ENCODE measurements at places on chromosomes 16 and 17.

- no peak for DNase-seq
Observed at GRCh38 chr16:15464401-15465186, 30.2 kb downstream of the BMERB1 start.

DNA sequence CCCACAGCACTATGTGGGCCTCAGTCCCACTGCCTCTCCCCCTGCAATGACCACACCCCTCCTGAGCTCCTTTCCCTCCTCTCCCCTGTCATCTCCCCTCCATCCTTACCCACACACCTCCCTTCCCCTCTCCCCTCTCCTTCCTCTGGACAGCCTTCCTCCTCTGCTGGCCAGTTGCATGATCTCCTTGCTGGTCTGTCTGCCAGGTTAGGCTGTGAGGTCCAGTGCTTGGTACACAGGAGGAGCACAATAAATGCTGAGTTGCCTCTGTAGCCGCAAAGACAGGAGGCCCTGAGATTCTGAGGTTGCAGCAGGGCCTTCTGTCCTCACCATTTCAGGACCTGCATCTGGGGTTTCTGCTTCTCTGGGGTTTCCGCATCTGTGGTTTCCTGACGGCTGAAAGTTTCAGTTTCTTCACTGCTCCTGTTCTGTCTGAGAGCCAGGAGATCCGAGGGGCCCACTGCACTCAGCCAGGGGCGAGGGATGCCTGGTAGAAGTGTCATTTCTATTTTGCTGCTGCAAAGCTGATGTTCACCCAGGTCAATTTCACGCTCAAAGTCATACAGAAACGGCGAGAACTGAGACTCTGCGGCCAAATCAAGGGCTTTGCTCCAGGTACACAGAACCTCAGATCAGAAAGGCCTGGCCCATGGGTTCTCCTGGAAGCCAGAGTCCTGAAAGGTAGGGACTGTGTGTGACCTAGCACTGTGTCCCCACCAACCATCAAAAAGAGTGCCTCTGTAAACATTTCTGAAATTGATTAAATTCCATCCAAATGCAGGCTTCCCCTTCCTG is 4.6 kb upstream of the SLC12A3 start:
- DNase-seq = peak; percentile 76

DNA sequence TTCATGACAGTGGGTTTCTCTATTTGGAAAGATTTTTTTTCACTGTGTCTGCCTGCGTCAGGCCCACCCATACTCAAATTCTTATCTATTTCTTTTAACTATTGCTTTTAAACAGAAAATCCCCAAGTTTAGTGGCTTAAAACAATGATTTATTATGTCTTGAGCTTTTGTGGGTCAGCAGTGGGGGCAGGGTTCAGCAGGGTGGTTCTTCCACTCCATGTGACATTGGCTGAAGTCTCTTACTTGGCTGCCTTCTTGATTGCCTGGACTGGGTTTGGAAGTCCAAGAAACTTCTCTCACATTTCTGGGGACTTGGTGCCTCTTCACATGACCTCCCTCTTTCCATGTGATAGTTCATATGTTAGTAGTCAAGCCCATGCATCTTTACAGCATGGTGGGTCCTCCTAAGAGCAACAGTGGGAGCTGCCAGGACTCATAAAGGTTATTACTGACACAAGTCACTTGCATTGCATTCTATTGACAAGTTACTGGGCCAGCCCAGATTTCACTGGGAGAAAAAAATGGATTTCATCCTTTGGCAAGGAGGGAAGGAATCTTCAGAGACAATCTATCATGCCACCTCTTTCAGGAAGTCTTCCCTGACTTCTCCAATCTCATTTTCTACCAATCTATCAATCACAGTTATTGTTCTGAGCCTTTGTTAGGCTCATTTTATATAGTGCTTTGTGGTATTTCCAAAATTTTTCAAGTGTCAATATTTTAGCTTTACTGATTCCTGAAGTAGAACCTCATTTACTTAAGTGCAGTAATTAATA is 436.1 kb downstream of the XYLT1 start:
- no peak for DNase-seq

DNA sequence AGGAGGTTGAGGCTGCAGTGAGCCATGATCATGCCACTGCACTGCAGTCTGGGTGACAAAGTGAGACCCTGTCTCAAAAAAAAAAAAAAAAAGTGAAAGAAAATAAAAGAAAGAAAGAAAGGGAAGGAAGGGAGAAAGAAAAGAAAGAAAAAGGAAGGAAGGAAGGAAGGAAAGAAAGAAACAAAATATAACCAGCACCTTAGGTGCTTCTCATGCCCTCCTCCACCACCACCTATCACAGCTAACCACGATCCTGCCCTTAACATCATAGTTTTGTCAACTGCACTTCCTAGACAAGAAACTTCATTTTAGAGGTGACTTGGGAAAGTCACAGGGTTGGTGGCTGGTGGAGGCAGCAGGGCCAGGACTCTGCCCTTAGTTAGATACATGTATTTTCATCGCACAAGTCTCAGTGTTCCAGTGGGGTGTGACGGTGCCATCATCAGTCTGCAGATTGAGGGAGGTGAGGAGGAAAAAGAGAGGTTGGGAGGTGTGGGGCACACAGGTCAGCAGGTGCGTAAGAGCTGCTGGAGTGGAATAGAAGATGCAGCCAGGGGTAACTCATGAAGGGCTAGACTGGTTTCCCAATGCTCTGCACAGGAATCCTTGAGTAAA is 10.0 kb downstream of the SUPT4H1 start:
- peak; percentile 52 for DNase-seq

- DNase-seq = no peak
Observed at GRCh38 chr16:55116165-55116920, 185.7 kb downstream of the IRX5 start.

GRCh38 chr16:11976850-11977375 is 379 bp downstream of the SNX29 start:
- DNase-seq = no peak

GRCh38 chr17:79695797-79696609 is 34.7 kb upstream of the ENPP7 start:
- no peak for DNase-seq

- DNase-seq = no peak
Observed at GRCh38 chr16:13982451-13982850, 62.5 kb downstream of the ERCC4 start.

GRCh38 chr16:27811881-27812280 is 251.6 kb downstream of the GSG1L start:
- no peak for DNase-seq

- DNase-seq = no peak
Observed at GRCh38 chr16:74564451-74564984, 42.4 kb downstream of the GLG1 start.

DNA sequence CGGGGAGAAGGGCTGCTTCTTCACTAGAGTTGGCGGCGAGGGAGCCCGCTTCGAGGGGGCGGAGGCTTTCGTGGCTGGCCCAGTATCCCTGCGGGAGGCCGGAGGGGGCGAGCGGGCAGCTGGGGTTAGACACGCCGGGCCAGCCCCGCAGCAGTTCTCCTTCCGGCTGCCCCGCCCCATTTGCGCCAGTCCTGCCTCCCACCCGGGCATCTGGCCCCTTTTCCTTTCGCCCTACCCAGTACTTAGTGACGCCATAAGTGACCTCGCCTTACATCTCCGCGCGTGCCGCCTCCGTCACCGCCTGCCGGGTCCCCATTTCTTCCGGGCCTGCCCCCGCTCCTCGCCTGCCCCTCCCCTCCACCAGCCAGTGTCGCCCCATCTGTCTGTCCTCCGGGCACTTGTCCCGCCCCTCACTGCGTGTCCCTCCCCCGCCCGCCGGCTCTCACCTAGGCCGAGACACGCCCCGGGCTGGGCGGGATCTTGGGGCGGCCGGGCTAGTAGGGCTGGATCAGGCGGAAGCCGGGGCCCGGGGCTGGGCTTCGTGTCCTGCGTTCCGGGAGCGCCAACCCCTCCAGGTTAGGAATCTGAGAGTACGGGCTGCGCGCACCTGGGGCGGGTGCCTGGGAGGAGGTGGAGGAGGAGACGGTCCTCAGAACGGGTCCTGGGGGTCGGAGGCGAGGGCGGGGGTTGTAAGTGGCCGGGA is 14.3 kb downstream of the SPATA32 start:
- DNase-seq = peak; percentile 97

DNA sequence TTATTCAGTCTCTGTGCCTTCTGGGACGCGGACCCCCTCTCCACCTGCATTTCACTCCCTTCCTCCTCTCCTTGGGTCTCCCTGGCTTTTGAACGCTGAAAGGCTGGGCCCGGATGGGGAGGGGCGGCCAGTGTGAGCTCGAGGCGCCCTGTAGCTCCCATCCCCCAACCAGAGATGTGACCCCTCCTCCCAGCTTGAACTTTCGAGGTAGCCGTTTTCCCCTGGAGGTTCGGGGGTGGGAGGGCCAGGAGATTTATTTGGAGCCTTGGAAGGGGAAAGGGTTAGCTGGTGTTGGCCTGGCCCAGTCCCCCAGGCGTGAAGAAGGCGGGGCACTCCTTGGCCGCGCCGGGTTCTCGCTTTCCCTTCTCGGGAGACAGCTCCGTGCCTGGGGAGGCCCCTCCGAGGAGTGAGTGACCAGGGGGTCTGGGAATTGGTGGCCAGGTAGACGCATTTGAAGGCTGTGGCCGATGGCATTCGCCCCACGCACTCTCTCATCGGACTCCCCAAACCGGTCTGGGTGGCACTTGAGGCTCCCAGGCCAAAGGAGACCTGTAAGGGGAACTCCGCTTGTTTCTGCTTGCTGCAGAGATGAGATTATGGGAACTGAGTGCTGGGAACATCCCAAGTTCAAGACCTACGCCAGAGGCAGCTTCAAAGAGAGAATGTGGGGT is 942 bp downstream of the LDAF1 start:
- DNase-seq = peak; percentile 63

- DNase-seq = peak; percentile 59
Observed at GRCh38 chr17:732067-732901, at the start of gene TLCD3A. Gene TLCD3A (plus strand): TSS chr17:732596. CDS start chr17:732648, 52 bp downstream.

GRCh38 chr17:49741692-49742076 is 22.2 kb downstream of the FAM117A start:
- DNase-seq = no peak

DNA sequence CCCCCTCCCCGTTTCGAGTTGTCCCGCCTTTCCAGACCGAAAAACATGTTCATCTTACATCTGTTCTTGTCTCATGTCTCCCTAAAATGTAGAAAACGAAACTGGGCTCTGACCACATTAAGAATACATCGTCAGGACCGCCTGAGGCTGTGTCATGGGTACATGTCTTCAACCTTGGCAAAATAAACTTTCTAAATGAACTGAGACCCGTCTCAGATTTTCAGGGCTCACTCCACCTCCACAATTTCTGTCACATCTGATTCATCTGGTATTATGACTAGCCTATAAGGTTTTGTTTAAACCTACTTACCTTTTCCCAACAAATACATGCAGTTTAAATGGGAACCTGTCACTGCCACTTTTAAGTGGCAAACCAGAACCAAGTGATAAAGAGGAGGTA is 621 bp downstream of the SDR42E1 start:
- DNase-seq = no peak

DNA sequence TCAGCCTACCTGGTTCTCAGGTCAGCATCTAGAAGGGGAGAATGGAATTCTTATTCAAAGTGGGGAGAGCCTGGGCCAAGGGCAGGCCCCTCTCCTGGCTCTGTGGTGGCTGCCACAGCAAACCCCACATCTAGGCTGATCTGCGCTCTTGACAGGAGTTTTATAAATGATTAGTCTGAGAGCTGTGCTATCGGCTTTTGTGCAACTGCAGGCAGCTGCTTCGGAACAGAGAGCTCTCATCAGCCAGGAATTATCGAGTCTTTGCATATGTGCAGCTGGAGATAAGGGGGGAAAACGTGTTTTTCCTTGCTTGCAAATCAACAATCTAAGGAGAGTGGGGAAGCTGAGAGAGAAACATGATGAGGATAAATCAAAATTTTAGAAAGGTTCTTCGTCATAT is 91.7 kb downstream of the HS3ST3A1 start:
- DNase-seq = no peak

DNA sequence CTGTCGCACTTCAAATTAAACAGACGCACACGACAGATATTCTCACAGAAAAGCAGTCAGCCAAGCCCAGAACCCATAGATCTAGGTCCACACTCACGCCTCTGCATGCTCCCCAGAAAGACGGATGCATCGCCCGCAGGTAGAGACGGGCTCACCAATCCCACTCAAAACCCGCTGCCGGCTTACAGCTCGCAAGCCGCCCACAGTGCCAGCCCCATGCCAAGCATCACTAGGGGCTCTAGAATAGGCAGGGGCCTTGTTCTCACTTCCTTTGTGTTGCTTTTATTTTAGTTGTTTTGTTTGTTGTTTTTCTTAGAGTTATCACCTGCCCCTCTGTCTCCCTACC is 336 bp upstream of the BMERB1 start:
- no peak for DNase-seq

DNA sequence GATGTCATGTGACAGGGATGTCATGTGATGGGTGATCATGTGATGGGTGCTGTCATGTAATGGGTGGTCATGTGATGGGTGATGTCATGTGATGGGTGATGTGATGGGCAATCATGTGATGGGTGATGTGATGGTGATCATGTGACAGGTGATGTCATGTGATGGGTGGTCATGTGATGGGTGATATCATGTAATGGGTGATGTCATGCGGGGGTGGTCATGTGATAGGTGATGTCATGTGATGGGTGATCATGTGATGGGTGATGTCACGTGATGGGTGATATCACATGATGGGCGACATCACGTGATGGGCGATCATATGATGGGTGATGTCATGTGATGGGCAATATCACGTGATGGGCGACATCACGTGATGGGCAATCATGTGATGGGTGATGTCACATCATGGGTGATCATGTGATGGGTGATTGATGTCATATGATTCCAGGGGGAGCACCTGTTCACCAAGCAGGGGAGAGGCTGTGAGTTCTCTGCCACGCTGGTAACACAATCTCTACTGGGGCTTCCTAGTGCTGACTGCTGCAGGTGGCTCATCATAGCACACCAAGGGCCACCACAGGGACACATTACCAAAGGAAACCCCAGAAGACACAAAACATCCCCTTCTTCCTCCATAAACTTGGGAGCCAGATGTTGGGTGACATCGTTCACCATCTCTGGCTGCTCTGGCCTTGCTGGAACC is 16.5 kb downstream of the CD300LB start:
- DNase-seq = no peak

DNA sequence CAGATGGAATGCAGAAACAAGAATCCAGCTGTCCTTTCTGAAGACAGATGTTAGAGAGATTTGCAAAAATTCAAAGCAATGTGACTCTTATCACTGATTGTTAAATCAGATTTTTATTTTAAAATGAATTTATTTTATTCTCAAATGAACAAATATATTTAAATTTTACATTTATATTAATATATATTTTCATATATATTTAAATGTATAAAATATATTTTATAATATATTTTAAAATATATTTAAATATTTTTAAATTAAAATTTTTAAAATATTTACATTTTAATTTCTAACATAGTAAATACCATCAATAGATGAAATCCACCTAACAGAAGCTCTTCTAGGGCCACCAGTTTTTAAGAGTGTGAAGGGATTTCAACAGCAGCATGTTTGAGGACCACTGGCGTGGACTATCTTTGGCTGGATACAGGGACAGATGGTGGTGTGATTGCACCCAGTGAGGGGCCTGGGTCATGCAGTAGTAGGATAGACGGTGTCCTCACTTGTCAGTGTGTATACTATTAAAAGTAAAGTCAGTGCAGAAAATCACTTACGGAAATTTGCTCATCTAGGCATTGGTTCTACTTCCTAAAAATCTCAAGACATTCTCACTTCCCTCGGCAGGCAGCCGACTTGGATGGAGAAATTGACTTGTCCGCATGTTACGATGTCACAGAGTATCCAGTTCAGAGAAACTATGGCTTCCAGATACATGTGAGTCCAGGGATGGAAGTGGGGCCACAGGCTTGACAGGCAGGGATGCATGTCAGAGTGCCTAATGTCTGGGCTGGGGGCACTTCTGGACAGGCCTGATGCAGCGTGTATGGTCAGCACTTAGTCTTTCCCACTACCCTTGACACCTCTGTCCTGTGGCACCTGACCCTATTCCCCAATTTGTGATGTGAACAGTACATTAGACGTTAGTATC is 56.3 kb downstream of the PLD6 start:
- no peak for DNase-seq
